HuH-7 (cell line): ENCODE measurements at places on chromosomes 5 and 9.

GRCh38 chr5:61669531-61669930 is 337.5 kb downstream of the ZSWIM6 start:
- no peak for DNase-seq

DNA sequence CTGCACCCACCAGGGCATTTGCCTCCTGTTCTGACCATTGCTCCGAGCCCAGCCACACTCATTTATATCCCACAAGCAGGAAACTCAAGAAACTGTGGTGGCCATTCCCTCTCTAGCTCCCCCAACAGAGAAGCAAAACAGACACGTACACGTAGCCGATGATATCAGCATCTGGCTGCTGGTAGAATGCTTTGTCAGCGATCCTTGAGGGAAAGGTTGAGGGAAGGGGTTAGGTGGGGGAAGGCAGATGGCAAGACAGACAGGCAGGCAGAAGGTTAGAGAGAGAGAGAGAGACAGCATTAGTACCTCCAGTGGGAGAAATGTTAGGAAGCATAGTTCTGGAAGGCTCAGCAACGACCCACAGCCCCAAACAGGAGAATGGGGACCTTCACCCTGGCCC is 7.8 kb downstream of the HIGD2A start:
- no peak for DNase-seq

DNA sequence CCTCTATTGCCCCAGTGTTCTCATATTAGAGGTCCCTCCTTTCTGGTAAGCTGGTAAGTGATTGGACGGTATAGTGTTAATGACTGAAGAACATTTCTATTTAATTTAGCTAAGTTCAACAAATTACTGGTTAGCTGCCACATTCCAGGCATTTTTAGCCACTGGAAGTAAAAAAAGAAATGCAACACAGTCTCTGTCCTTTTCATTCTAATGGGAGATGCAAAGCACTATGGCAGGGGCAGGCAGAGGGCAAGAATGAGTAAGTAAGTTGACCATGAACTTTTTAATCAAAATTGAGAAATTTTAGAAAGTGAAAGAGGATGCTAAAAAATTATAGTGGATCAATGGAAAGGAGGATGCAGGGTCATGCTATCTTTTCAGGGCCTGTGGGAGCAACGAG is 137.4 kb downstream of the GPBP1 start:
- DNase-seq, result no peak

DNA sequence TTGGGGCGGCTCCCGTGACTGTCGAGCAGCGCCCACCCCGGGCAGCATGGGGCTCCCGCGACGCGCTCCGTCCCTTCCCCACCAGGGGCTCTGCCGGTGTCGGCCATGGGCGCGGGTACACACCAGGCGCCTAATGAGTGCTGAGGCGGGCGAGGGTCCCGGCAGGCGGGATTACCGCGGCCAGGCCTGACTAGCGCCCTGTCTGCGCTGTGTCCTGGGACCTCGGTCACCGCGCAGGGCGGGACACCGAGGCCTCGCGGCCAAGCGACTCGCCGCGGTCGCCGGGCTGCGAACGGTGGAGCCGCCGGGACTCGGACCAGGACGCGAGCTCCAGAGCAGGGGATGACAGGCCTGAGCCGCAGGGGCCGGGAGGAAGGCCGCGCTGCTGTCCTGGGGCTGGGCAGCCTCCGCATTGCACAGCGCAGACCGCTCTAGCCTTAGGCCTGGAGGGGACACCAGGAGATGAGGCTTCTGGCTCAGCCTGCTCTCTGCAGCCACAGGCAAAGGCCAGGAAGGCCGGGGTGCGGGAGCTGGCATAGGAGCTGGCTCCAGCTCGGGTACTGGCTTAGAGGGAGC is 14.1 kb downstream of the LCN10 start:
- DNase-seq, result no peak

GRCh38 chr9:135461936-135462335 is 17.6 kb upstream of the PPP1R26 start:
- DNase-seq, result no peak
